ENCODE measurements at places on chromosomes 11 and 22.

GRCh38 chr11:110566577-110566976 is 136.8 kb downstream of the FDX1 start:
- no peak for DNase-seq

GRCh38 chr11:69822676-69823494 is 3.7 kb upstream of the FGF3 start:
- no peak for DNase-seq

- DNase-seq = peak; percentile 75
These were observed 21.4 kb downstream of the CREB3L1 start for GRCh38 chr11:46298699-46299433.

DNA sequence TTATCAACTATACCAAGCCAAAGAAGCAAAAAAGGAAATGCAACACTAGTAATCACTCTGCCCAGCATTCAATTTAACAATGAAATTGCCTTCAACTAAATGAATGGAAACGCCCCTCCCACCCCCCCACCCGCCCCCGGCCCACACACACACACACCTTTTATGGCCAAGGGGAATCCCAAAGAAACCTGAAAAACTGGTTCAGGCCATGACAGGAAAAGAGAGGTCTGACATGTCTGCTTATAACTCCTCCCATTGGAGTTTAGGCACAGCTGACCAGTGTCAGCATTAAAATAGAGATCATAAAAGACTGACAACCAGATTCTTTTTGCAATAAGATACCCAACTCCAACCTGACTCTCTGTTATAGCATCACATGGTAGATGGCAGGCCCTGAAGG is 42.6 kb downstream of the ACER3 start:
- no peak for DNase-seq

DNA sequence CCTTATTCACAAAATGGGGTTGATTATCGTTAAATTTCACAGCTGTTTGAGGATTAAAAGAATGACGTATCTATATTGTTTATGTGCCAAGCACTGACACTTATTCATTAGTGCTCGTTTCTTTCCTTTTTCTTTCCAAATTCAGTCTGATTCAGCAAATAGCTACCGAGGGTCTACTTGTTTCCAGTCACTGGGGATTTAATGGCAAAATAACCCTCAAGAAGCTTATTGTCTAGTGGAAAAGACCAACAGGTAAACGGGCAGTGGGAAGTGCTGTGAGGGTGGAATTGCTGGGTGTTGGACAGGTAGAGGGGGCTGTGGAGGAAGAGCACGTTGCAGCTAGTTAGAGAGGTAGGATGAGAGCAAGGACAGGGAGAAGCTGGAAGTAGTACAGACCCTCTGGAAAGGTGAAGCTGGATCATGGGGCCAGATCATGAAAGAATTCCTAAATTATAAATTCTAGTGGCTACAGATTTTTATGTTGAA is 48.3 kb upstream of the BIRC3 start:
- DNase-seq = no peak

DNA sequence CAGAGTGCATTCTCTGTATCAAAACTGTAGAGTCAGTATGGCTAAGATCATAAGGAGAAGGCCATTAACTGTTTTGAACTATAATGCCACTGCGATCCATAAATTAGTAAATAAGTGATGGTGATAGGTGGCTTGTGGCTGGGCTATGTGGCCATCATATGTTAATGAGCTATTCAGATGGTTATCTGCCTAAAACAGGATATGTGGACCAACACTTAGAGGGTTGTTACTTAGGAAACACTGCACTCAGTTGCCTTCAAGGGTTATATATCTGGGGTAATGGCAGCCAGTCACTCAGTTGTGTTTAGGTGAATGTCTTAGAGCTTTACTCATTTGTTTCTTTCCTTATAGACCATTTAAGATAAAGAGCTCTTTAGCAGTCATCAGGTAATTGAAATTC is 66.0 kb downstream of the PPP2R1B start:
- no peak for DNase-seq

DNA sequence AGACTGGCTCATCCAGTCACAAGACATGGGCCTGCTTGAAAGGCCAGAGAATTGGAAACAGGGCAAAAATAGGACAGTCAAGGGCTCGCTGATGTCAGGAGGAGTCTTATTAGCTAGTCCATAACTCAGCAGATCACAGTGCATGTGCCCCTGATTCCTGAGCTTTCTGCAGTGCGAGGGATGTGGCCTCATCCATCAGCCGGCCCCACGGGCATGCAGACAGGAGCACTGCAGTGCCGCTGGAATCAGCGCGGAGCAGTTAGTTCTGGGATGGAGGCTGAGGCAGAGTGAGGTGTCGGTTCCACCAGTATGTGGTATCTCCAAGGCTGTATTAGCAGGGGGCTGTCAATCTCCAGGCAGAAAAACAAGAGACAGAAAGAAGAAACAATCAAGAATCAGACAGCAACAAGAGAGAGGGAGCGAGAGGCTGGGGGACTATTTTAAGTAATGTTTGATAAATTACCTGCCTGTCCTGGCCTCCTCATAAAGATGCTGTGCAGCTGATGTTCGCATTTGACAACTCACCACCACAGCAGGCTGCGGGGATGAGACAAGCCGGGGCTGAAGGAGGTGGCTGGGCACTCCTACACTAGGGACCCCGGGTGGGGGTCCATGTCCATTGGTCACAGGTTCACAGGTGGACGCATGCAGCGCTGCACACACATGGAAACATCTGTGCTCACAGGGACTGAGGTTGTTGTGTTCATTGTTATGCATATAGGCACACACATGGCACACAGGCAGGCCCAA is 167.2 kb downstream of the TRIM29 start:
- DNase-seq = no peak

Measured in AG20443 (cell line).